ENCODE measurements at places on chromosomes 2 and 18. TPM values are rescaled to one million over a fixed set of nuclear protein-coding genes. Genes with fewer than 3 reads are reported as not detected.
A peak's percentile ranks its signal among the peaks of the same experiment; 100 is the strongest.

DNA sequence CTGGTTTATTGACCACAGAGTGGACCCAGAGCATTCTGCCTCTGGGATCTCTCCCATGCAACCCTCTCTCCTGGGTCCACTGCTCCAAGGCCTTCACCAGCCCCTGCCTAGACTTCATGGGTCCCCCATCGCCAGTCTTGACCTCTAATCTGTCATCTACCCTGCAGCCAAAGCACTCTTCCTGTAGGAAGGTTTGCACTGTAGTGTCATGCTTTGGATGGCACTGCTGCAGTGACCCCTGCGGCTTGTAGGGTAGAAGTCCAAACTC, 41.7 kb downstream of the MYO7B start:
- DNase-seq = no peak

- DNase-seq = no peak
These were observed 49.7 kb upstream of the AP1S3 start for GRCh38 chr2:223887127-223887526.

- no peak for DNase-seq
These were observed 843.2 kb upstream of the ID2 start for GRCh38 chr2:7838669-7839068.

GKN2 gene
- not detected for polyA plus RNA-seq

GRCh38 chr2:10591207-10591606, 98.6 kb downstream of the NOL10 start:
- no peak for DNase-seq

FANCL gene
- 47.5 TPM for polyA plus RNA-seq

DNA sequence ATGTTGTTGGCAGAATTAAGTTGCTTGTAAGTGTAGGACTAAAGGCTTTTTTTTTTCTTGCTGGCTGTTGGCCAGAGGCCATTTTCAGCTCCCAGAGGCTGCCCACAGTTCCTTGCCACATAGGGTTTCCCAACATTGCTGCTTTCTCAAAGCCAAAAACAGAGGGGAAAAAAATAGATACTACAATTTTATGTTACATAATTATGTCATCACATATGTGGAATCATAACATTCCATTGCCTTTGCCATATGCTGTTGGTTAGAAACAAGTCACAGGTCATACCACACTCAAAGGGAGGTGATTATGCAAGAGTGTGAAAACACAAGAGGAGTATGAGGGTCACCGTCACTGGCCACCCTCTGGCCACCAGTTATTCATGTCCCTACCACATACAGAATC, 154.5 kb downstream of the RTN4 start:
- DNase-seq = no peak

GRCh38 chr2:176415937-176416499, 146.8 kb downstream of the MTX2 start:
- no peak for DNase-seq

GRCh38 chr2:69054431-69054830, 41.5 kb downstream of the ANTXR1 start:
- DNase-seq = no peak

IKZF2 gene
- polyA plus RNA-seq = 9.0 TPM

MREG gene
- 21.1 TPM for polyA plus RNA-seq

GRCh38 chr2:196229013-196229412, 57.6 kb upstream of the STK17B start:
- no peak for DNase-seq

DNA sequence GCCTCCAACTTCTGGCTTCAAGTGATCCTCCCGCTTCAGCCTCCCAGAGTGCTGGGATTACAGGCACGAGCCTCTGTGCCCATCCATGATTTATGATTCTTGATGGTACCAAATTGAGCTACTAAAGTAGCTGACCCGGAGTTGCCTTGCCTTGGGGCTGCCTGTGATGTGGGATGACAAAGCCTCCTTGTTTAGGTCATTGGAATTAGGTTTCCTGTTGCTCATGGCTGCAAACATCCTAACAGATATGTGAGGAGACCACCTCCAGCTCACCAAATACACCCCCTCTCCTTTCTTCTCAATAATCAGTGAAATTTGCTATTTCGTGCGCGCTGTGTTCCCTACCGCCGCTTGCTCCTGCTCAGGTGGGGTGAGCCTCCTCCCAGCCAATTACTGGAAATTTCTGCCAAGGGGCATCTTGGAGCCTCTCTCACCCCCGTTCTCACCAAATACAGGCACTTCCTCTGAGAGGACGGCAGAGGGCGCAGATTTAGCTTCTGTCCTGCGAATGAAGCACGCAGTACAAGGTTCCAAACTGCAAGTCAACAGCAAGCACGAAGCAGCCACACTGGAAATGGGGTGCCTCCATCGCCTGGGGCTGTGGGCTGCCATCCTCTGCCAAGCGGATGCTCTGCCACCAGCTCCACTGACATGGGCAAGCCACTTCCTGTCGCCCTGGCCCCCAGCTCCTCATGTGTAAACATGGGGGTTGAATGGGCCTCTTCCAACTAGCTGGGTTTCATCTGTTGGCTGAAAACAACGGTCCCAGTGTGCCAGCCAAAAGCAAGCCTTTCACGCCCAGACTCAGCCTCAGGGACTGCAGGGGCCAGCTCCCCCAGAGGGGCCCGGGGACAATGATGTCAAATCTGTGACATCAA, 71.7 kb downstream of the NCAPH start:
- DNase-seq = peak; percentile 61

- DNase-seq = no peak
These were observed 40.5 kb upstream of the IL1R2 start for GRCh38 chr2:101951296-101951695.

DNA sequence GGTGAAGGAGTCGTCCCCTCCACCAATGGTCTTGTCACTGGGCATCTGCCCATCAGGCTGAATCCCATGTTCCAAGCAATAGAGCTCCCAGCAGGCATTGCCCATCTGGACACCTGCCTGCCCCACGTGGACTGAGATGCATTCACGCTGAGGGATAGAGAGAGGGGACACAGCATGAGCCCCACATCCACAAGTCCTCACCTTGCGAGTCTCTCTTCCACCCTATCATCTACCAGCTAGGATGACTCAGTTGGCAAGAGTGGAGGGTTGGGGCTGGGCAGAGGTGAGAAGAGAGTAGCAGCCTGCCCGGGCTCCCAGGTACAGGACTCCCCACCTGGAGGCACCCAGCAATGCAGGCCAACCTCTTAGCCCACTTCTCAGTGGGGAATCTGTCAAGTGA, 959 bp upstream of the TUBA4B start:
- DNase-seq = no peak

GRCh38 chr2:44087714-44088092, 81.0 kb upstream of the PPM1B start:
- no peak for DNase-seq

DNA sequence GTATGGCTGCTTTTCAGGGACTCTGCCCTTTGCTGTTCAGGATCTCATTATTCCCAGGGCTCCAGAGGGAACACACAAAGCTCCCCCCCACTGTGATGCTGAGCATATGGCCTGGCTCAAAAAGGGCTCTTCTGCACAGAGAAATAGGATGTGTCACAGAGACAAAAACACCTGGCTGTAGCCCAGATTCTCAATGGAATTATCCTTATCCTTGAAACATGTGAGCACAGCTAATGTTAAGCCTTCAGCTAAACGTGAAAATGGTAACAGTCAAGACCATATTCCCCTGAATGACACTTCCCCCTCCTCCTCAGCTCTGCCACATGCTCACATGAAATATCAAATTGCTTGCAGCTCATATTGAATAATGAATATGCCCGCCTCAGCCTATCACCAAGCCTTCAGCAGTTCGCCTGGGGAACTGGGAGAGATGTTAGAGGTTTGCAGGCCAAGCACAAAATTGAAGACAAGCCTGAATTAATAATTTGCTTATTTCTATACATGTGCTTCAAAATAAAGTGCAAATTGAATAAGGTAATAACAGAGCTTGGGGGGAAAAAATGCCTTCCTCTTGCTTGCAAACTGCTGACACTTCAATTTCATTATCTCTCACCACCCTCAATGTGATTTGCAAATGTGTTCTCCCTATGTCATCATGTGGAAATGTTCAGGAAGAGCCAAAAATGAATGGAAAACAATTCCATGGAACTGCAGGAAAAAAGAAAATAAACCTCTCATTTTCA, 181.0 kb upstream of the HNRNPA3 start:
- no peak for DNase-seq

DNA sequence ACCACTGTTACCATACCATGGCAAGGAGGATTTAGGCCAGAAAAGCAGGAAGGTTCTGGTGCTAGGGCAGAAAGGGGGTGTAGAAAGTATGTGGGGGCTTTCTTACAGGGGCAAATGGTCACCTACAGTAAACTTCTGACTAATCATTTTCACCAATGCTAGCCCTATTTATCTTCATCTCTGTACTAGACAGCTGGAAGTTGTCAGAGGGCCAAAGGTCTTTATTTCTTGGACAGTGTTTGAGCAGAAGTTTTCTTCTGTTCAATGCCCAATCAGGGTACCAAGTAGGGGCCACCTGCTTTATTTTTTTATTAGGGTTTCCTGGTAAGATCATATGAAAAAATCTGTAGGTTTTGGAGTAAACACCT, 37.6 kb downstream of the MAP4K4 start:
- DNase-seq = no peak

- DNase-seq = no peak
These were observed 98.4 kb downstream of the ZFP36L2 start for GRCh38 chr2:43127941-43128558.

DNA sequence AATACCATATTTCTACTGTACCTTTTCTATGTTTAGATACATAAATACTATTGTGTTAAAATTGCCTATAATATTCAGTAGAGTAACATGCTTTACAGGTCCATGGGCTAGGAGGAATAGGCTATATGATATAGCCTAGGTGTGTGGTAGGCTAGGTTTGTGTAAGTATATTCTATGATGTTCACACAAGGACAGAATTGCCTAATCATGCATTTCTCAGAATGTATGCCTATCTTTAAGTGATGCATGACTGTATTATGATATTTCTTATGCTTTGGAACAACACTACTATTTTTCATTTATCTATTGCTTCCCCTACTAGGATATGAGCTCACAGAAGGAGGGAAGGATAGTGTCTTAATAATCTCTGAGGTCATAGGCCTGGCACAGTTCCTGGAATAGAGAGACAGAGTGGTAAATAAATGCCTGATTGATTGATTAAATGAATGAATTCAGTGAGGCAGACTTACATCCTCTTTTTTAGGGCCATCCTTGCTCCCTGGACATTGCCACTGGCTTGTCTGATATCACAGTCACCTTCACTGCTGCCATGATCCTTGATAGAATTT, 121.0 kb downstream of the MYO3B start:
- DNase-seq = no peak

AGXT gene
- polyA plus RNA-seq = 0.16 TPM

- DNase-seq = no peak
These were observed 91.4 kb upstream of the TACR1 start for GRCh38 chr2:75290600-75291150.

ALMS1 gene
- polyA plus RNA-seq = 34.3 TPM

LOXHD1 gene
- polyA plus RNA-seq = 0.37 TPM
